ENCODE measurements at places on chromosomes 1 and 21. TPM values are rescaled to one million over a fixed set of nuclear protein-coding genes. Genes with fewer than 3 reads are reported as not detected.

OPTC gene
- polyA plus RNA-seq, result not detected

DNA sequence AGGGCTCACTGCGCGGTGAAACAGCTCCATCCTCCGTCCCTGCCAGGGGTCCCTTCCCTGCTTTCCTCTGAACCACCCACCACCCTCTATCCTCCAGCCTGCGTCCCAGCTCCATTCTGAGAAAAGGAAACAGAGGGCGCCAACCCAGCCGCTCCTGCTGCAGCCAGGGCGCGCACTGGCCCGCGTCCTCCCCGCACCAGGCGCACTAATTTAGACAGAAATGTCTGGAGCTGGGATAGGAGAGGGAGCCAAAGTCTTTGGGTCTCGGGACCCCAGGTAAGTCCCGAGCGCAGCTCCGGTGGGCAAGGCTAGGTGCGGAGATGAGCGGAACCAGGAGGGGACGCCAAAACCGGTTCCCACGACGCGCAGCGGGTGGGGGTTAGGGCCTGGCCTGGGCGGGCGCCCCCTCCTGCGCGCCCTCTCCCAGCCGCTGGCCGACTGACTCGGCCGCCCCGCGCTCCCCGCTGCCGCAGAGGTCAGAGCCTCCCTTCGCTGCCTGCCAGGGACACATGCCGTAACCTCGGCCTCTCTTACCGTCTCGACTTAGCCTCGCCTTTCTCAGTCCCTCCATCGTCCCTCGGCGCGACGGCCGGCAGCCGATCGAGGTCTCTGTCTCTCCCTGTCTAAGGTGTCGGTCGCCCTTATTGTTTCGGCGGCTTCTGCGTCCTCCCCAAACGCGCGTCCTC is 2.0 kb downstream of the CAMK2N1 start:
- no peak for DNase-seq
- H3K4me3 ChIP-seq, result peak overlapping the region; percentile 62
- H3K27me3 ChIP-seq, result peaks cover 58% of the 10 kb centered on the region
- no peaks in the 10 kb centered on the region for H3K36me3 ChIP-seq
- H3K27ac ChIP-seq, result peak overlapping the region; percentile 76

MFAP2 gene
- 8.7 TPM for polyA plus RNA-seq

- no peaks in the 10 kb centered on the region for H3K27me3 ChIP-seq
- peak overlapping the region; percentile 70 for H3K4me3 ChIP-seq
- peak overlapping the region; percentile 79 for H3K27ac ChIP-seq
- peak; percentile 45 for DNase-seq
- H3K4me1 ChIP-seq, result peaks cover 48% of the 10 kb centered on the region
- no peaks in the 10 kb centered on the region for H3K36me3 ChIP-seq
Observed at GRCh38 chr1:229271448-229272159, 693 bp downstream of the RAB4A start.

DNA sequence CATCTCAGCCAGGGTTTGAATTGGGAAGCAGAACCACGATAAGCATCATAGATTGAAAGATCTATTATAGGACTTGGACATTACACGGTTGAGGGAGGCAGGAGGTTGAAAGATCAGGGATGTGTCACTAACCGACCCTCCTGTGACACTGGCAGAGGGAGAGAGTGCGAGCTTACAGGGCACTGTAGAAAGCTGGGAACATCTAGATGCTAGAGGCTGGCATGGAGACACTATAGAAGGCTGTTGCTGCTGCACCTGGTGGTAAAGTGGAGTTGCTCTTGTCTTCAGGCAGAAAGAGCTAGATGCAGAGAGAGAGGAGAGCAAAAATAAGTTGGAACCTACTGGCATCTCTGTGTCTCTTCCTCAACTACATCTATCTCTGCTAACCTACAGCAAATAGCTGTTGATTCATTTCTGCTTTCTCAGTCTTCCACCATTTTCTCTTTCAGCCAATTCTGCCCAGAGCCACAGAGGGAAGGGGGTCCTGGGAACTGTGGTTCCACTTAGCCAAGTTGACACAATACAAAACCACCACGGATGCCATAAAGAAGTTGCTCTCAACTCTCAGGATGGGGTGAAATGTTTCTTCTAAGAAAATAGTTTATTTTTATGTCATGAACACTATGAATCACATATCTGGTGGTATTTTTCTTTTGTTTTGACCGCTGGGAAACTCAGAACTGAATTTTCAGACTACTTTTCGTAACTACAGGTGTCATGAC is 155.9 kb downstream of the ZNF281 start:
- H3K4me3 ChIP-seq, result no peak overlapping the region
- no peak overlapping the region for H3K27ac ChIP-seq
- H3K36me3 ChIP-seq, result no peaks in the 10 kb centered on the region
- no peaks in the 10 kb centered on the region for H3K4me1 ChIP-seq
- DNase-seq, result no peak

GRCh38 chr1:46767649-46768282 is 31.1 kb upstream of the CYP4B1 start:
- H3K4me1 ChIP-seq, result no peaks in the 10 kb centered on the region
- no peak for DNase-seq
- no peaks in the 10 kb centered on the region for H3K36me3 ChIP-seq
- H3K4me3 ChIP-seq, result no peak overlapping the region

HRNR gene
- polyA plus RNA-seq, result 0.04 TPM

DNA sequence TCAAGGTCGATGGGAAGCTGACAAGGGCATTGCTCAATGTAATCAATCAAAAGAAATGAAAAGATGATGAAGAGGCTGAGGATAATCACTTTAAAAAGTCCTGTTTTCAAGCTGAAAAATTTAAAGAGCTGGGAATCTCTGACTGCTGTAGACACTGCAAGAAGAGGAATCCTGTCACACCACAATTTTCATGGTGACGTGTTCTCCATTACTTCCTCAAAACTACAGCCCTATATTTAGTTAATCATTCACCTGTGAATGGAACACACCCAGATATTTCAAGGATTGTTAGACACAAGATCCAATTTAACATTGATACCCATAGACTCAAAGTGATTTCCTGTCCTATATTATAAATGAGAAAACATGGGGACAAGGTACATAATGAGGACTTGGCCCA is 1048.3 kb downstream of the AMY1C start:
- no peaks in the 10 kb centered on the region for H3K36me3 ChIP-seq
- H3K4me3 ChIP-seq, result no peak overlapping the region

NECAP2 gene
- 19.7 TPM for polyA plus RNA-seq

DNA sequence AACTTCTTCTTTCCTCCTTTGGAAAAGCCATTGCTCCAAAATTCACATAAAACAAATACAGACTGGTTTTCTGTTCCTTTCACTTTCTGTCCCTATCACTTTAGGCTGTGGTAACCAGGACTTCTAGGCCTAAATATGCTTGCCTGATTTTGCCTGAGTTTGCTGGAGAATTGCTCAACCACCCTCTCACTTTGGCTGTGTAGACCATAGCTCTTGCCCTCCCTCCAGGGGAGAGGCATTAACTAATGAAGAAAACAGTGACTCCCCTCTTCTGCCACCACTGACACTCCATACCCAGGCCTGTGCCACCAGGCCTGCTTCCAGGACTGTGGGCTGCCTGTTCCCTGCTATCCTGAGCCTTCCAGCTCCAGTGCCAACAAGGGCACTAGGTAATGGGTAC is 163.5 kb downstream of the TOMM20 start:
- H3K27me3 ChIP-seq, result no peaks in the 10 kb centered on the region
- no peak overlapping the region for H3K4me3 ChIP-seq
- DNase-seq, result no peak

DNA sequence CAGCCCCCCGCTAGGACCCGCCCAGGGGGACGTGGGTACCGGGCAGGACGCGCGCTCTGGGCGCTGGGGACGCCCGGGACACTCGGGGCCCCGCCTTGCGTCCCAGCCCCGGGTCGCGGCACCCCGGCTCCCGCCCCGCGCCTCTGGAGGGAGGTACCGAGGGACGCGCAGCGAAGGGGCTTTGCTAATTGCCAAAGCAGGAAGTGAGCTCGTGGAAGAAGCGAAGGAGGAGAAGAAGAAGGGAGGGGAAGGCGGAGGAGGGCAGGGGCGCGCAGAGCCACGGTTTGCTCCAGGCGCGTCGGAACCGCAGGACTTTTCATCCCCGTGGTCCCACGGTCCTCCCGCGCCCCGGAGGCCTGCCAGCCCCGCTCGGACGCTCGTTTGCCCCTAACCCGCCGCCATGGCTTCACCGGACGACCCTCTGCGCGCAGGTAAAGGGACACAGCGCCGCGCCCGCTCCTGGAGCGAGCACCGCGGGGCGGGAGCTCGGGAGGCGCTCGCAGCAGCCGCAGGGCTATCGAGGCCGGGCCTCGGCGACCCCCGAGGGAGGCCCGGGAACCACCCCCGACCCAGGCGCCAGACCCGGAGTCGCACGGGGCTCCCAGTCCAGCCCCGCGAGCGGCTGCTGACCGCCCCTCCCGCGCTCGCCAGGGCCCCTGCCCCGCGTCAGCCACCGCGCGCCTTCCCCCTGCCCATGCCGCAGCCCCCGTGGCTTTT is 1.3 kb downstream of the EDARADD start:
- no peaks in the 10 kb centered on the region for H3K4me1 ChIP-seq
- peak overlapping the region; percentile 56 for H3K4me3 ChIP-seq
- H3K27me3 ChIP-seq, result peaks cover 6% of the 10 kb centered on the region
- no peaks in the 10 kb centered on the region for H3K36me3 ChIP-seq

GRCh38 chr1:38559446-38560165 is 300.0 kb downstream of the RRAGC start:
- no peaks in the 10 kb centered on the region for H3K36me3 ChIP-seq
- DNase-seq, result no peak
- H3K4me1 ChIP-seq, result no peaks in the 10 kb centered on the region
- H3K27me3 ChIP-seq, result peaks cover 54% of the 10 kb centered on the region

KCNQ4 gene
- polyA plus RNA-seq, result 1.3 TPM

- no peak for DNase-seq
- H3K27me3 ChIP-seq, result no peaks in the 10 kb centered on the region
- H3K27ac ChIP-seq, result no peak overlapping the region
- H3K4me3 ChIP-seq, result no peak overlapping the region
- no peaks in the 10 kb centered on the region for H3K4me1 ChIP-seq
Observed at GRCh38 chr1:167463875-167464575, 54.3 kb downstream of the CD247 start.

DNA sequence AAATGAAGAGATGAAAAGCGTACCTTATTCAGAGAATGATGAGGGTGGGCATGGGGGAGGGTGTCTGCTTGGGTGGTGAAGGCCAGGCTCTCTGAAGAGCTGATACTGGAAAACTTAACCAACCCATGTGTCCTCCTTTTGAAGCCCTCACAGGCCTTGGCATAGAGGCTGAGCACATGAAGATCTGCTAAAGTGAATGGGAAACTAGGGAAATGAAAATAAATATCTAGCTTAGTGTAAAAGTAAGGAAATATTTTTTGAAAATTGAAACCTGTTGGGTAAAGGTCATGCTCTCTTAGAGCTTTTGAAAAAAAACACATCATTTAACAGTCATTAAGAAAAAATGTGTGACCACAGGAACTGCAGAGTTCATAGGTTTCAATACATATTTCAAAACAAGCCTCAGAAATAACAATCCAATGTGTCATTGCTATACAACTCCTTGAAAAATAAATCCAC is 40.5 kb upstream of the RALGPS2 start:
- no peaks in the 10 kb centered on the region for H3K27me3 ChIP-seq
- H3K4me1 ChIP-seq, result no peaks in the 10 kb centered on the region
- DNase-seq, result no peak
- no peak overlapping the region for H3K4me3 ChIP-seq

- no peak overlapping the region for H3K27ac ChIP-seq
- H3K4me3 ChIP-seq, result no peak overlapping the region
- H3K36me3 ChIP-seq, result no peaks in the 10 kb centered on the region
- H3K27me3 ChIP-seq, result peaks cover 11% of the 10 kb centered on the region
- peaks cover 7% of the 10 kb centered on the region for H3K4me1 ChIP-seq
Observed at GRCh38 chr1:1207571-1207892, 1.1 kb upstream of the TNFRSF18 start.

DNA sequence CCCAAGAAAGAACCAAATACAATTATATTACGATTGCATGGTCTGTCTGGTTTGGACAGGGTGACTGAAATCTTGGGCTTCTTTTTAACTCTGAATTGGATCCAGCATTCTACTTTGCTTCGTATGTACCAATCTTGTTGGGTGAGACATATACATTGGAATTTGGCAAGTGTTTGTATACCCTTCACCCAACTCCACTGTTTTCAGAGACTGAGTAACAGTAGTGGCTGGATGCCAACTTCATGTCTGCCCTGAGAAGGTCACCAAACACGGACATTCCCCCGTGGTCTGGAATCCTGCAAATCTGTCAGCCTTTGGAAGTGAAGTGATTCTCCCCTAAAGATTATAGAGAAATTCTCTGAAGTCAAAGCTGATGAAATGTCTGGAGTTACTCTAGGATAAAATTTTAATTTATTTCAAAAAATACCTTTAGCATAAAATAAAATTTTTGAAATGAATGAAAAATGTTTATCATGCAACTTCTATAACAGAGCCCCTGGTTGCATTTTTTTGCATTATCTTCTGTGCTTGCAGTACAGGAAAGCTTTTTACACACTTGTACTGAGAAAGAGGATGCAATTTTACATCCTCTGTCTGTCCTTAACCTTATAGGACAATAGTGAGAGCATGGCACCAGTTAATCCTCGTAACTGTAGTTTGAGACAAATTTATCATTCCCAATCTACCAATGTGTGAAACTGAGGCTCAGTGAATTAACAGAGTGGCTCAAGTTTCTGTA is 201.8 kb downstream of the DISC1 start:
- peaks cover 28% of the 10 kb centered on the region for H3K4me1 ChIP-seq
- no peak overlapping the region for H3K4me3 ChIP-seq
- no peaks in the 10 kb centered on the region for H3K27me3 ChIP-seq
- no peaks in the 10 kb centered on the region for H3K36me3 ChIP-seq
- H3K27ac ChIP-seq, result peak overlapping the region; percentile 60
- DNase-seq, result no peak

- H3K4me3 ChIP-seq, result no peak overlapping the region
- H3K27ac ChIP-seq, result no peak overlapping the region
- no peaks in the 10 kb centered on the region for H3K36me3 ChIP-seq
- no peaks in the 10 kb centered on the region for H3K4me1 ChIP-seq
- DNase-seq, result no peak
Observed at GRCh38 chr1:151533870-151534269, 6.2 kb upstream of the TUFT1 start.

AIM2 gene
- 0.04 TPM for polyA plus RNA-seq

RGS16 gene
- 2.1 TPM for polyA plus RNA-seq

DNA sequence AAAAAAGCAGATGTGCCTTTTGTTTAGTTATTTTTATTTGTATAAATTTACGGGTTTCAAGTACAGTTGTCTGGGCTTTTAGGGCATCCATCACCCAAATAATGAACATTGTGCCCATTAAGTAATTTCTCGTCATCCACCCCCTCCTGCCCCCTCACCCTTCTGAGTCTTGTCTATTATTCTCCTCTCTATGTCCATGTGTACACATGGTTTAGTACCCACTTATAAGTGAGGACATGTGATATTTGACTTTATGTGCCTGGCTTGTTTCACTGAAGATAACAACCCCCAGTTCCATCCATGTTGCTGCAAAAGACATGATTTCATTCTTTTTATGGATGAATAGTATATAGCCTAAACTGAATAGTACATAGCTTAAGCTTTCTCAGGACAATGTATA is 189.2 kb downstream of the ZP4 start:
- no peak for DNase-seq
- H3K4me1 ChIP-seq, result peaks cover 12% of the 10 kb centered on the region
- peak overlapping the region; percentile 44 for H3K27ac ChIP-seq
- no peaks in the 10 kb centered on the region for H3K27me3 ChIP-seq

Data from heart left ventricle (tissue), 16 donors.